Hindlimb muscle (tissue), 1 donor: ENCODE measurements at places on chromosomes 5 and 9.

GRCh38 chr5:31811210-31811609, 172.3 kb downstream of the PDZD2 start:
- DNase-seq, result no peak

DNA sequence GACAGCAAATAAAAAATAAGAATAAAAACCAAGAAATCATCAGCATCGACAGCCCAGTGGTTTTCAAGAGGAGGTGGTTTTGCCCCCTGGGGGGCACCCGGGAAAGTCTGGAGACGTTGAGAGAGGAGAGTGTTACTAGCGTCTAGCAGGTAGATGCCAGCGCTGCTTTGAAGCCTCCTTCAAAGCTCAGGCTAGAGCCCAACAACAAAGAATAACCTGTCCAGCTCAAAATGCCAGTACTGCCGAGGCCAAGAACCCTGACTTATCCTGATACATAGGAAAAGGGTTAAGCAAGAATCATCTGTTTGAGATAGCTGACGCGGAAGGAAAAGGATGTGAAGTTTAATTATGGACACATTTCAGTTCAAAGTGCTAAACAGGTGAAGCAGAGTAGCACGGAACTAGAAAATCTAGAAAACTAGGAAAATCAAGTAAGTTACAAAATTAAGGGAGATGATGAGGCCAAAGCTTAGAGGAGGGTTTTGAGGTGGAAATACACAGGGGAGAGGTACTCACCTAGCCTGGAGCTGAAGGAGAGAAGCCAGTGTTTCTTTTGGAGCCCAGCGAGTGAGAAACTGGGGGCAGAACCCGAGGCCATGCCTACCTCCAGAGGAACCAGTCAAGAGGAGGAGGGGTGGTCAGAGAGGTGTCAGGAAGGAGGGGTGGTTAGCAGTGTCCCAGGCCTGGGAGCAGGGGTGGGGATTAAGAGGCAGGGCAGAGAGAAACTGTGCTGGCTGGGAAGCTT, 121.0 kb upstream of the RETREG1 start:
- no peak for DNase-seq

DNA sequence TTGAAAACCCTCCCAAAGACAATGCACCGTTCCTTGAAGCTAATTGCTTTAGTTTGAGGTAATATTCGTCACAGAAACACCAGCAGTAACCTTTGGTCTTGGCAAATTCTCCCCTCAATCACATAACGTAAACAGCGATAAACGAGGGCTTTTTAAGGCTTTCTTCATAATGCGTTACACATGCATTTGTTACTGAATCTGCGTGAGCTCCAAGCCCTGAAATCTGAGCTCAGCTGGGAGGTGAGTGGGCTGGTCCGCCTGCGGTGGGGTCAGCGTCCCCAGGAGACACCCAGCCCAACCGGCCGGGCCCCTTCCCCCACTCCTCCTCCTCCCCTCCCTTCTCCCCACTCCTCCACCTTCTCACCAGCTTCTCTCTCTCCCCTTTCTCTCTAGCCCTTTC, 91.1 kb downstream of the BARX1 start:
- DNase-seq, result no peak

DNA sequence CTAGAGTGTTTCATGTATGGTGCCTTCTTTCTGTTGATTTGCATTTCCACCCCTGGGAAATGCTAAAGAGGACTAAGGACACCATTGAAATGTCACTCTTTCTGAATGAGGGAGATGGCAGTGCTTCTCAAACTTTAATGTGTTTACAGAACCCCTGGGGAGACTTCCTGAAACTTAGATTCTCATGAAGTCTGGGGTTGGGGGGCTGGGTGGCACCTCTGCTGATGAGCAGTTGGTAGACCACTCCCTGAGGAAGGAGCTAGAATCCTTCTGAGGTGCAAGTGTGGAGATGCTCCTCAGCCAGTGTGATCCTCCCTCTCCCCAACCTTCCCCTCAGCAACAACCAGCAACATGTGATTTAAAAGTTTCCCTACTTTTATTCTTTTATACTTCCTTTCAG, 546.8 kb downstream of the LRRC70 start:
- DNase-seq, result no peak
